ENCODE measurements at places on chromosomes 2 and 18.

DNA sequence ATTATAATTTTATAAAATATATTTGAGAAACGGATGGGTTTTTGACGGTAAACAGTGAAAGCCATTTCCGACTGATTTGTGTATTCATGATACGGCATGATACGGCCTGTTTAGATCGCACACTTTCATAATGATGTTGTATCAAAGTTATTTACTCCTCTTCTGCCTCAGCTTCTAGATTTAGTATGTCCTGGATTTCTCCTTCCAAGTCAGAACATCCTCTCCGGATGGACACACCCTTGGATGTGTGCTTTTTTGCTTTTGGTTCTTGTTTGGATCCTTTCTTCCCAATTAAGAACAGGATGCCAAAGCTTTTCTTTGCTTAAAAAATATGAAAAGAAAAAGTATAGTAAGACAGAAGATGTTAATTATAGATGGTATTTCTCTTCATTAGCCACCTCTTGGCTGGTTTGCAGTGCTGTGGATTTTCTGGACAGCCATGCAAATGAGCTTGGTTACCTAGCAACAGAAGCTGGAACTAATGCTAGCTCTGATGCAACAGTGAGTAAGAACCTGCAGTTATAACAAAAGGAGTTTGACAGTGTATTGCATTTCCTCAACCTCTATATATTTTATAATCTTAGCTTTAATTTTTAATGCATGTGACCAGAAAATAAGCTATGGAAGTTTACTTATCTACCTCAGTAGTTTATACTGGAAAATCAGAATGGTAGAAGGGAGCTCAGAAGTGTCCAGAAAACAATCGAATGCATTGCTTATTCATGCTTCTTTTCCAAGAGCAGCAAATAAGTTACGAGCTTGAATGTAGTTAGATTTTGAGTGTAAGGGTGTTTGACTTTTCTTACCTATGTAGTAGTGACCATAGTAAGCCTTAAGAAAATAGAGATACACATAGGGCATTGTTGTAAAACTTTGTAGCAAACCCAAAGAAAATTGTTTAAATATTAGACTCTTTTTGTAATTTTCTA lies 27.9 kb downstream of the RMND5A start:
- DNase-seq, result peak; percentile 63

GRCh38 chr2:65549257-65549627 lies 116.8 kb upstream of the SPRED2 start:
- no peak for DNase-seq

GRCh38 chr2:117902933-117903332 lies 88.4 kb downstream of the DDX18 start:
- DNase-seq, result no peak

- DNase-seq, result no peak
These were observed 6.9 kb downstream of the CENPA start for GRCh38 chr2:26792720-26793119.

DNA sequence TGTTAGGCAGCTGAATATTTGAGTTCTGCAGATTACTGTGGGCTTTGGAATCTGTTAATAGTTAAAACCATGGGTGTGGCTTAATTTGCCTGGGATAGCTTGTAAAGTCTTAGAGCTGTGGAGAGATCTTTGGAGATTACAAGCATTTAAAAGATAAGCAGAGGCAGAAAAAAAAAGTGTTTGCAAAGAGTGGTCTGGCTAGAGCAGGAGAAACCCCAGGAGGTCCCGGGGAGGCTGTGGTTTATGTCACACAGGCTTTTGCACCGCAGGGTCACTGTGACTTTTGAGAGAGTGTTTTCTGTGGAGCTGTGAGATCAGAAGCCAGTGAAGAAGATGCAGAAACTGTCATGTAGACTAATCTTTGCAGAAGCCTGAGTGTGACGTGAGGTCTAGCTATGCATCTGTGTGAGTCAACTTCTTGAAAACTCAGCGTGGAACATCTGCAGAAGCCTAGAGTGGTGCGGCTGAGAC lies 49.0 kb downstream of the SETBP1 start:
- DNase-seq, result no peak

DNA sequence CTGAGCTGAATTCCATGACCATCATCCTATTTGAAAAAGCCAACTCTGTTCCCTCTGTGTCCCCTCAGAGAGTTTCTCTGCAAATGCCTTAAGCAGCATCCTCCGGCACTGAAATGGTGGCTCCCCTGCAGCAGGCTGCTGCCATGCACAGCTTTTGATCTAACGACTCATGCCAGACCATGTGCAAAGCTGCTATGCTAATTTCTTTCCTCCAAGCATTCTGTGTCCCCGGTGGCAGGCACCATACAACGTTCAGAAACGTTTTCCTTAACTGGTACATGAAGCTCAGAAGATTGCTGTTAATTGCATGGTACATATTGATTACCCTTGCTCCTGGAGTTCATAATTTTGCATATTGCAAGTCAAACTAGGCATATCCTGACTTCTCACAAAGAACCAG lies 336.8 kb downstream of the RBM43 start:
- DNase-seq, result no peak

DNA sequence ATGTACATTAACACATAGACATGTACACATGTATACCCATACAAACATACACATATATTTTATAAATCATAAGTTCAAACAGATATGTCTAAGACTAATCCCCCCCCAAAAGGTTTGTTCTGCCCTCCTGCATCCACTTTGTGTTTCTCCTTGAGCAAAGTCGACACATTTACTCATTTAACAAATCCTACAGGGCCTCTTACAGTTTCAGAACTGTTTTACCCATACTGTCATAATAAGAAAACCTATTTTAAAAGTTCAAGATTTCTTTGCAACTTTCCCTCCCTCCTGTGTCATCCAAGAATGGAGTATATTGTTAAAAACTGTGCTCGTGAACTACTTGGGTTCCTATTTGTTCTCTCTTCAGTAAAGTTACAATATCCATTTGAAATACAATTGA lies 166.7 kb downstream of the L3MBTL4 start:
- DNase-seq, result no peak

- no peak for DNase-seq
These were observed 95.9 kb downstream of the KCNJ3 start for GRCh38 chr2:154794406-154794805.

- no peak for DNase-seq
These were observed 22.2 kb downstream of the BUB1 start for GRCh38 chr2:110655701-110656100.

DNA sequence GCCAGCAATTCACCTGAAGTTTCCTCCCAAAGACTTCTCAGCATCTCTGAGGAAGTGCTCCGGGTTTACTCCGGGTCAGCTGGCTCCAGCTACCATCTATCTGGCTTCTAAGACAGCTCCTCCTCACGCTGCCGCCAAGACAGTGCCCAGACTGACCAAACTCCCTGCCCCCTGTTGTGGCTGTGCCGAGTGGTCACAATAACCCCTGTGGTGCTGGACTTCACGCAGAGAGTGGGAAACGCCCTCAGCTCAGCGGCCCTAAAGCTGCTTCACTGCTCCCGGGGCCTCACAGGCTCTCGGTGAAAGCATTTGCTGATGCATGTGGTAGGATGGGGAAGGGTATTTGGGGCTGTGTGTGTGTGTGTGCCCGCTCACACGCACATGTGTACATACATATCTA lies 154.8 kb upstream of the ZNF236 start:
- DNase-seq, result no peak

GRCh38 chr18:38023871-38024270 lies 458.3 kb upstream of the CELF4 start:
- DNase-seq, result no peak

DNA sequence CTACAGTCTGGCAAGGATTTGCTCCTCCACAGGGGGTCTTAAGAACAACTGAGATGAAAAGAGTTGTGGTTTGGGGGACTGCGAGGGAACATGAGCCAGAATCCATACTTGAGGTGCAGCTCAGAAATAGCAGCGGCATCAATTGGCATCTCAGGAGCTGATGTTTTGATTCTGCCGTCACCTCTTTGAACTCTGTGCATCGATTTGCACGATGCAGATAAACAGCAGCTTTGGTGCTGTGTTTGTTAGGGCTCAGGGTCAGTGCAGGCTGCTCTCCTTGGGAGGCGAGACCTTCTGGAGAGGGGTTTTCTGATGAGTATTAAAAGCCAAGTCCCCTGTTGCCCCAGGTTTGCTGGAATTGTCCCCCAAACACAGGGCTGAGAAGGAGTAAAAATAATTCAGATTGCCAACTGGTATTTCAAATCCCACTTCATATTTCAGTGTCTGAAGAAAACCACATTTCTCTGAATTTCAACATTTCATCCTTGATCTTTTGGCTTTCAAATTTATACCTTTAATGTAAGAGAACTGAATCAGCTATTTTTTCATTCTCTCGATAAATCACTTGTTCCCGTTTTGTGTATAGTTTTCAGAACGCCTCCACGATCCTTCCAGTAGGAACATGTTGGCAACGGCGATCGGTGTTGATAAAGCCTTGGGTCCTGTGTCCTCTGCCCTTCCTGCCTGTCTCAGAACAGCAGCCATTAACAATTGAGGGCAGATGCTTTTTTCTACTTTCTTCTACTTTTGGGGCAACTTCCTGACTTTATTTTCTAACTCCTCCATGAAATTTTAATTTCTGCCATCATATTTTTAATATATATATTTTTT lies 65.0 kb downstream of the RAB31 start:
- no peak for DNase-seq
